NCI-H1417 (cell line): ENCODE measurements at places on chromosomes 4 and X.

DNA sequence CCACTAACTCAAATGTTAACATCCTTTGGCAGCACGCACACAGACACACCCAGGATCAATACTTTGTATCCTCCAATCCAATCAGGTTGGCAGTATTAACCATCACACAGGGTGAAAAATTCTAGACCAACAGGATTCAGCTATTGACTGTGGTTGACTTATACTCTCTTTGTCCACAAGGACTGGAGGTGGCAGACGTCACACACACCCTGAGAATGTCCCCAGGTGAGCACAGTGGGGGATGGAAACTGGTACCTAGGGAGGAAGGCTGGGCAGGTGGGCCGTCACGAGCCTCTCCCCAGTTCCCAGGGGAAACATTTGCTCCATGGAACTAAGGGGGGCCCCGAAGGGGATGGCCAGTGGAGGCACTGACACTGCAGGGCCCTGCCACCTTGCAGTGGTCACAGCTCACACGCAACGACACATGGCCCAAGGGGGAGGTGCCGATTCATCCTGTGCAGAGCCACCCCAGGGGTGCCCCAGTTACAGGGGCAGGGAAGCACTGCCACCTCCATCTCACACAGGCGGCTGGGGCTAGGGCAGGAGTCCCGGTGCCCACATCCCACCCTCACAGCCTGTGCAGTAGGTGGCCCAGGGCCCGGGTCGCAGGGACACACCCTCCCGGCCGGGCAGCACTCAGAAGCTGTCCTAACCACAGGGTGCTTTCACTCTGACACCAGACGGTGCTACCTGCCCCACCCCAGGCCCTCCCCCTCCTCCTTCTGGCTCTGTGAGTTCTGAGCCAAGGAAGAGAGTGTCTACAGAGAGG, 17.4 kb downstream of the ZFYVE28 start:
- no peak for DNase-seq

DNA sequence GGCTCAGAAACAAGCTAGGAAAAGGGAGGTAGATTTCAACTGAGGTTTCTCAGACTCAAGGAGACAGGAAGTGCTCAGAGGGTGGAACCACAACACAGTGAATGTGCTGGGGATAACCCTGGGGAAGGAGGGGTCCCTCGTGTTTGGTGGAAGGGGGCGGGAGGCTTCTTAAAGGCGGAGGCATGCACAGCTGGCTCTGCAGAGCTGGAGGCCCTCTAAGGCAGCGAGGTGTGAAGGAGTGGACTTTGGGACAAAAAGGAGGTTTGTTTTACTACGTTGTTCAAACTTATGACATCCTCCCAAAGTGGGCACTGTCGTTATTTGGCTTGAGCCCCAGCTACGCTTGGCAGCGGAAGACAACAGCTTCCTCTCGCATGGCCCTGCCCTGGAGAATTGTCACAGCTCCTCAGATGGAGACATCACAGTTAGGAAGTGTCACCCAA, 21.7 kb upstream of the MTM1 start:
- no peak for DNase-seq

- DNase-seq, result no peak
Observed at GRCh38 chr4:25892796-25893195, 21.2 kb upstream of the SMIM20 start.

- DNase-seq, result peak; percentile 96
Observed at GRCh38 chr4:183504930-183505610, at the start of gene ING2. ING2 (plus strand) TSS chr4:183505058; CDS start chr4:183505196, 138 bp downstream.

GRCh38 chrX:118538386-118538785, 42.8 kb downstream of the DOCK11 start:
- no peak for DNase-seq

DNA sequence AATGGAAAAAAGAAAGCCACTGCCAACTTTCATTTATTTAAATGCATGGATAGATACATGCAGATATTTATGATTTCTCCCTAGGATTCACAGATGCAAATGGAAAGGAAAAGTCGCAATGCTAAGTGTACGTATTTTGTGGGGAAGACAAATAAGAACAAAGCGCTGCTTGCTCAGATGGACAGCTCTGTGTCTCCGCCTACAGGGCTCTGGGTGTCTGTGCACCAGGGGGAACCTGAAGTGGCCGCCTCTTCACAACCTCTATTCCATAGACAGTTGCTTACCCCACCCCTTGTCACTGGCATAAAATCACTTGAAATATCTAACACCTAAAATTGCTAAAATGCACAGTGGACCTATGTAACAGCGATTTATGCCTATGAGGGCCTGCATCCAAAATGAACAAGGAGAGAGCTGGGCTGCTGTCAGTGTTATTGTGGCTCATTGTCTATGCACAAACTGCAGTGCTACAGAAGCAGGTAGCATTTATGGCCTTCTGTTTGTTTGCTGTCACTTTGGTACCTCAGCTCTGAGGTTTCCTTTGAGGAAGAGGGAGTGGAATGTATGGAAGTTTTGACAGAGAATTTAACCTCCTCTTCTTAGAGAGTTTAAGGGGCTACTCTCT, 58.6 kb upstream of the PAGE1 start:
- peak; percentile 3 for DNase-seq

DNA sequence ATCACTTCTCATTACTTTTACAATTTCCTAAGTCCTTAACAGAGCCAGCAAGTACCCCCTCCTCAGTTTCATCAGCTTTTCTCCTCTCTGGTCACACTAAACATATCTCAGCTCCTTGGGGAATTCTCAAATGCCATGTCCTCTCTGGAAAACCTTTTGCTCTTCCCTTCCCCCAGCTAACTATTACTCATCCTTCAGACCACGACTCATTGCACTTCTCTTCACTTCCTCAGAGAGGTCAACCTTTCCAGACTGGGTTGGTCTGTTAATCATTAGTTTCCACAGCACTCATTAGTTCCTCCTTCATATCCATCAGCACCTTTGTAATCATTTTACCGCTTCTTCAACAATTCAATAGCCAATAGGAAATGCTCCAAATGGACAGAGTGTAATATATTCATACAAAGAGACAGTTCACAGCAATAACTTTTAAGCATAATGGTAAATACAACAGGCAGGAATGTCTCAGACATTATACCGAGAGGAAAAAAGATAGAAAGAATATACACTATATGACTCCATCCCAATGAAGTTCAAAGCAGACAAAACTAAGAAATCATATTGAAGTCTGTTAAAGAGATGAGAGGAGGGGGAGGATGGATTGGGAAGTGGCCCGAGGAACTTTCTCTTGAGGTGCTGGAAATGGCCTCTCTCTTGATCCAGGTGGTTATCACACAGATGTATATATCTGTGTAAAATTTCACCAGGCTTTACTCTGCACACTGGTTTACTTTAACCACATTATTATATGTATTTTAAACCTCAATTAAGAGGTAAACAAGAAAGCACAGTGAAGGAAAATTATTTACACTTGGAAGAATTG, 39.6 kb downstream of the DDX60L start:
- no peak for DNase-seq

DNA sequence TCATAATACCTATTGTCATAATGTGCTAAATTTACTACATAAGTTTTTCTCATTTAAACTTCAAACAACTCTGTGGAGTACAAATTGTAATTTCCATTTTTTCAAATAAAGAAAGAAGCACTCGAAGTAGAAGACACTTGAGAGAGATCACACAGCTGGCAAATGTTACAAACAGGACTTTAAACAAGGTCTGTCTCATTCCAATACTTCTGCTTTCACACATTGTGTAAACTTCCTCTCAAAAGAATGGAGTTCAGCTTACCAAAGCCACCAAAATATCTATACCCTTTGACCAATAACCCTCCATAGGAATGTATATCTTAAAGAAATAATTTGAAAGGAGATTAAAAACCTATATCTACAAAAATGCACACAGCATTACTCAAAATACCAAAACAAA, 88.3 kb downstream of the OPHN1 start:
- no peak for DNase-seq

- DNase-seq, result peak; percentile 81
Observed at GRCh38 chrX:129932016-129932820, 26.3 kb downstream of the UTP14A start.

GRCh38 chrX:140766024-140766611, 56.6 kb downstream of the LINC00632 start:
- peak; percentile 35 for DNase-seq

DNA sequence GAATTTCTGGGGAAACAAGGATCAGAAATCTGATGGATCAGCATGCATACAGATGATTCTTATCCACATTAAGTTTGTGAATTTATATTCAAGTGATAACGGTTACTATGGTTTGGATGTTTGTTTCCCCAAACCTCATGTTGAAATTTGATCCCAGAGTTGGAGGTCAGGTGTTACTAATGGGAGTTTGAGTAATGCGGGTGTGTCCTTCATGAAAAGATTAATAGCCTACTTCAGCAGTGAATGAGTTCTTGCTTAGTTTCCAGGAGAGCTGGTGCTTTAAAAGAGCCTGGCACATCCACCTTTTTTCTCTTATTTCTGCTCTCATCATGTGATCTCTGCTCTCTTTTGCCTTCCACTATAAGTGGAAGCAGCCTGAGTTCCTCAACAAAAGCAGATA, 712.4 kb downstream of the IL1RAPL1 start:
- peak; percentile 92 for DNase-seq

- peak; percentile 77 for DNase-seq
Observed at GRCh38 chr4:42397635-42398170, 415 bp downstream of the SHISA3 start.

- DNase-seq, result no peak
Observed at GRCh38 chr4:102388611-102389010, 43.3 kb upstream of the SLC39A8 start.

- no peak for DNase-seq
Observed at GRCh38 chrX:64176876-64177275, 28.6 kb downstream of the AMER1 start.

DNA sequence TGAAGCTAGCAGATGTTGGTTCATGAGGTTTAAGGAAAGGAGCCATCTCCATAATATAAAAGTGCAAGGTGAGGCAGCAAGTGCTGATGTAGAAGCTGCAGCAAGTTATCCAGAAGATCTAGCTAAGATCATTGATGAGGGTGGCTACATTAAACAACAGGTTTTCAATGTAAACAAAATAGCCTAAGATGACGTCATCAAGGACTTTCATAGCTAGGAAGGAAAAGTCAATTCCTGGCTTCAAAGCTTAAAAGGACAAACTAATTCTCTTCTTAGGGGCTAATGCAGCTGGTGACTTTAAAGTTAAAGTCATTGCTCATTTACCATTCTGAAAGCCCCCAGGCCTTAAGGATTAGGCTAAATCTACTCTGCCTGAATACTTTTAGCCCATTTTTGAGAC, 141.9 kb downstream of the MID1IP1 start:
- no peak for DNase-seq

DNA sequence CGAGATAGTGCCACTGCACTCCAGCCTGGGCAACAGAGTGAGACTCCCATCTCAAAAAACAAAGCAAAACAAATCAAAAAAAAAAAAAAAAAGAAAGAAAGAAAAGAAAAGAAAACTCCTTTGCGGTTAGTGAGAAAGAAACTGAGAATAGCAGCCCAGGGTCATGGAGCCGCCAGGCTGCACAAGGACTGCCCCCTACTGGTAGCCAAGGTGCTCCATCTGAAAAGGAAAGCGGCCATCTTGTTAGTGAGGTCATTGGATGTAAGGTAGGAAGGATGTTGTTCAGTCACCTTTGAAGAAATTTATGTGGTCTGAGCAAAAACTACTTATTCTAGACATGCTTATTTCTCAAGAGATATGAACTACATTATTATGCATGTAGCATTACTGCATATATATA, 660.6 kb upstream of the TENM3 start:
- DNase-seq, result no peak

GRCh38 chr4:3720466-3720865, 45.7 kb upstream of the ADRA2C start:
- DNase-seq, result peak; percentile 87

DNA sequence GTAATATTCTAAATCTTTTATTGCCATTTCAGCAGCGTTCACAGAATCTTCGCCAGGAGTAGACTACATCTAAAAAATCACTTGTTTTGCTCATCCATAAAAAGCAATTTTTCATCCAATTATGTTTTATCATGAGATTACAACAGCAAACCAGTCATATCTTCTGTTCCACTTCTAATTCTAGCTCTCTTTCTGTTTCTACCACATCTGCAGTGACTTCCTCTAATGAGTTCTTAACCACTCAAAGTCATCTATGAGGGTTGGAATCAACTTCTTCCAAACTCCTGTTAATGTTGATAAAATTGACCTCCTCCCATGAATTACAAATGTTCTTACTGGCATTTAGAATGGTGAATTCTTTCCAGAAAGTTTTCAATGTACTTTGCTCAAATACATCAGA, 174.4 kb upstream of the BRWD3 start:
- no peak for DNase-seq

- no peak for DNase-seq
Observed at GRCh38 chr4:68536375-68536774, 39.7 kb downstream of the UGT2B17 start.

DNA sequence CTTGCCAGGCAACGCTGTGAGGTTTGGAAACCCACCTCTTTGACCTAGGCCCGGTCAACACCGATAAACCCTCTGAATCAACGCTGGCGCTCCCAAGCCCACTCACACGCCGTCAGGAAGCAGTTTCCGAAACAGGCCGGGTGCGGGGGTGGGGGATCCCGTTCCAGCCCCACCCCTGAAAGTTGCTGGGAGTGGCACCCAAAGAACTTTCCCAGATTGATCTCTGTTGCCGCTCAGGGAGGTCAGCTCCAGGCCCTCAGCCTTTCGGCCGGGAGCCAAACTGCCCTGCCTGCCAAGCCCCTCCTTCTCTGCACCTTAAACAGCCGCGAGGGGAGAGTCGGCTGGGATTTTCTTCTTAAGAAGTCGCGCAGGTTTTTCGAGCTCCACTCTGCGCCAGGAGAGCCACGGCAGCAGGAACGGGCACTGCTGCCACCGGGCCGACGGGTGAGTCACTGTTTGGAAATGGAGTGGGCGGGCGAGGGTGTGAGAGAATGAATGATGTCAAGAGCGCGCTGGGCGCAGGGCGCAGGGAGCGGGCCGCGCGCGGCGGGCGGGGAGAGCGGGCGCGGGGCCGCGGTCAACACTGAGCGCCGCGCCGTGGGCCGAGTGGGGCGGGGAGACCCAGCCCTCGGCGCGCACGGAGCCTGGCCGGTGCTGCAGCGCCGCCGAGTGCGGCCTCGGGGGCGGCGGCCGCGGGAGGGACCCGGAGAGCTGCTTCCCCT, at the start of gene SGMS2:
SGMS2 (plus strand) TSS at position 583 of the 722 bp plus-strand sequence. CDS start 70,622 bp downstream, outside the sequence.
- DNase-seq, result peak; percentile 79

GRCh38 chr4:101294597-101294996, 52.7 kb downstream of the PPP3CA start:
- no peak for DNase-seq
